ENCODE measurements at places on chromosomes 6 and 20.

DNA sequence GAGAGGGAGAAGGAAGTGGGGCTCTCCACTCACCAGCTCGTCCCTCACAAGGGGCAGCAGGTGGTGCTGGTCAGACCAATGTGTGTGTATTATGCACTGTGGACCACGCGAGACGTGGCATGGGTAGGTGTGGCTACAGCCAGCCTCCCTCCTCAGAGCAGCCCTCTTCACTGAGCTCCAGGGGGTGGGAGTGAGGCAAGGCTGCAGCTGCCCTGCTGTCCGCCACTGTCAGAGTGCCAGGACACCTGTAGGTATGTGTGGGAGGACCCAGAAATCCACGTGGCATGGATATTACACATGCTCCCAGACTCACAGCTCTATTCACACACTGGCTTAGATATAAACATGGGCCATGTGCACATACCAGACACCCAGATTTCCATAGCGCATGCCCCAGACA is 90.3 kb downstream of the VEGFA start:
- DNase-seq, result no peak

- DNase-seq, result no peak
Observed at GRCh38 chr6:106126482-106126881, 40.3 kb downstream of the PRDM1 start.

DNA sequence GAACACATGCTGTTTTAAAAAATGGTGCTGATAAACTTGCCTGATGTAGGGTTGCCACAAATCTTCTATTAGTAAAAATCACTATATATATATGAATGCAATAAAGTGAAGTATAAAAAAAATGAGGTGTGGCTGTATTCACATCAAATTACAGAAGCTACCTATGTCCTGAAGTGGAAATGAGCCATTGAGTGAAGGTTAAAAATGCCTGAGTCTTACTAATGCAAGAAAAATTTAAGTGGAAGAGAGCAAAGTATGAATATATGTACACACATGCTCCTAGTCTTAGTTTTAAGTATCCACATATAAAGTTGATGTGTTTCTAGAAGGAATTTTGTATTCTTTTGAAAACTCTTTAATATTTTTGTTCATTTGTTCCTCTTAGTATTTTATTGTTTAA is 808.3 kb upstream of the MAN1A1 start:
- no peak for DNase-seq

DNA sequence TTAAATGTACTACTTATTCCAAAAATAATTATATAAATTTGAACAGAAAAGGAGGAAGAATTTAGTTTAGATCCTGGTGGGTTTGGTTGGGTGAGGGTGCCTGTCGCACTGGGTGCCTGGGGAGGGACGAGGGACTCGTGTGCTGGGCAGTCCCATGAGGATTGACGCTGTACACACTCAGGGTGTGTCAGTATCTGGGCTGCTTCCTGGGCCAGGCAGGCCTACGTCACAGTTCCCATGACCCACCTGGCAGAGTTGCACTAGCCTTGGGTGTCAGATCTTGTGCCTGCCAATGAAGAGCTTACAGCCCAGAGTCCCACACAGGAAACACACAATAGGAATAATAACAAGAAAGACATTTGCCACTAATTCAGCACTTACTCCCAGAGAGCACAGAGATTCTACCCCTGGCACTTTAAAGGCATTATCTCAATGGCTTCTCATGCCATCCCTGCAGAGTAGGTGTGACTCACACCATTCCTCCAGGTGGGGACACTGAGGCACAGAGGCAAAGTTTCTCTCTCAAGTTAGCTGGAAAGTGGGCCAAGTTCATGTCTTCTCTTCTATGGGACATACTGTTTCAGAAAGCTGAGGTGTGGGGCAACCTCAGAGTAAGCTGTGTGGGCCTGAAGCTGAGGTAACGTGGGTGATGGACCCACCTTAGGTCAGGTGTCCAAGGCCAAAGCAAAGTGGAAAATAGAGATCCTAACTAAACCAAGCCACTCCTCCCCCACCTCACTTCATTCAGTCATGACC is 1.3 kb upstream of the SDCBP2 start:
- no peak for DNase-seq

- no peak for DNase-seq
Observed at GRCh38 chr6:134979142-134979541, 29.2 kb upstream of the ALDH8A1 start.

All from NCI-H1417 treated with DMSO at 0.1 percent for 48 hours (cell line).